Uterus (tissue), 4 donors: ENCODE measurements at places on chromosomes 11 and 22. TPM values are rescaled to one million over a fixed set of nuclear protein-coding genes. Genes with fewer than 3 reads are reported as not detected.

Gene PKNOX2
- total RNA-seq: 22.7 TPM

Gene OR8G1
- not detected for total RNA-seq

DNA sequence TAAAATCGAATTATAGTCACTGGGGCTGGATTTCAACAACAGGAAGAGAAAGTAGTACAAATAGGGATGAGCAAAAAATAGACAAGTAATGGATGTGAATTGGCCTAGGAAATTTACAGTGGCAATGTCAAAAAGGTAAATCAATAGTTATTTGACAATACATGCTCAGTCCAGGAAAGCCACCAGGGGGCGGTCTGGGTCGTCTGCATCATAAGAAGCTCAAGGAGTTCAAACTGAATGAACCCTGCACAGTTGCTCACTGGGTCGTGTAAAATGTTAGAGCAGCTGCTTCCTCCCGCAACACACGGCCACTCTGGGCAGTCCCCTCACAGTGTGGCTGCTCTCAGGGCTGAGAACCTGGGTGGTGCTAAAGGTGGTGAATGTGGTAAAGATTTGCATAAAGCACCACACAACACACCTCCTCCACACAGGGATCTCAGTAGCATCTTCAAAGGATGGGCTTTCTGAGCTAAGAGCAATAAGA is 85.9 kb downstream of the ZNF280B start:
- no peak for DNase-seq

Gene MMP13
- total RNA-seq: not detected

Gene ROBO4
- total RNA-seq: 29.7 TPM

DNA sequence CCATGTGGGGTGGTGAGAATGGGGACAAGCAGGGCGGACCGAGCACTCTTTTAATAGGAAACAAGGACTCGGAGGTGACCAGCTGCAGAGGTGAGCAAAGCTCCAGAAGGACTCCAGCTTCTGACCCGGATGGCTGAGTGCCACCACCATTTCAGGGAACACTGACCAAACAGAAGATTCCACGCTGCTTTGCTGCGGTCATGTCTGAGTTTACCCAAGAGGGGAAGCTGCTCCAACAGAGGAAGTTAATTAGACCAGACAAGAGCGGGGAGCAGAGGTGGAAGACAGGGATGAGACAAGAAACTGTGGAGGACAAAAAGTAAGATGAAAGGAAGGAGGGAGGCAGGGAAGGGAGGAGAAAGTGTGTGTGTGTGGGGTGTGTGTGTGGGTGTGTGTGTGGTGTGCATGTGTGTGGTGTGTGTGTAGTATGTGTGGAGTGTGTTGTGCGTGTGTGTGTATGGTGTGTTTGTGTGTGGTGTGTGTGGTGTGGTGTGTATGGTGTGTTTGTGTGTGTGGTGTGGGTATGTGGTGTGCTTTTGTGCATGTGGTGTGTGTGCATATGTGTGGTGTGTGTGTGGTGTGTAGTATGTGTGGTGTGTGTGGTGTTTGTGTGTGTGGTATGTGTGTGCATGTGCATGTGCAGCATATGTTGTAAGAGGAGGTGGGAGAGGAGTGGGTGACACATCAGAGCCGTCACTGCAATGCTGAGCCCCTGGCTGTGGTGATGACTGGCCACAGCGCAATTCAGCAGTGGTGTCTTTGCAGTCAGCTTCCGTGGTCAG is 82.2 kb upstream of the AKIP1 start:
- DNase-seq: no peak
